Small intestine (tissue), 16 donors: ENCODE measurements at places on chromosomes 3 and 15.

- no peaks in the 10 kb centered on the region for H3K27me3 ChIP-seq
- no peak overlapping the region for H3K27ac ChIP-seq
- H3K4me3 ChIP-seq, result no peak overlapping the region
- DNase-seq, result no peak
These were observed 79.6 kb downstream of the RTP4 start for GRCh38 chr3:187447737-187448136.

GRCh38 chr3:126339466-126339865, 17.7 kb downstream of the KLF15 start:
- DNase-seq, result no peak
- H3K4me3 ChIP-seq, result no peak overlapping the region
- no peak overlapping the region for H3K27ac ChIP-seq
- H3K4me1 ChIP-seq, result no peaks in the 10 kb centered on the region
- no peaks in the 10 kb centered on the region for H3K27me3 ChIP-seq
- no peaks in the 10 kb centered on the region for H3K36me3 ChIP-seq

GRCh38 chr15:41019174-41019573, 65.9 kb downstream of the CHAC1 start:
- no peak overlapping the region for H3K27ac ChIP-seq
- H3K4me1 ChIP-seq, result peaks cover 3% of the 10 kb centered on the region
- no peaks in the 10 kb centered on the region for H3K27me3 ChIP-seq
- DNase-seq, result no peak

DNA sequence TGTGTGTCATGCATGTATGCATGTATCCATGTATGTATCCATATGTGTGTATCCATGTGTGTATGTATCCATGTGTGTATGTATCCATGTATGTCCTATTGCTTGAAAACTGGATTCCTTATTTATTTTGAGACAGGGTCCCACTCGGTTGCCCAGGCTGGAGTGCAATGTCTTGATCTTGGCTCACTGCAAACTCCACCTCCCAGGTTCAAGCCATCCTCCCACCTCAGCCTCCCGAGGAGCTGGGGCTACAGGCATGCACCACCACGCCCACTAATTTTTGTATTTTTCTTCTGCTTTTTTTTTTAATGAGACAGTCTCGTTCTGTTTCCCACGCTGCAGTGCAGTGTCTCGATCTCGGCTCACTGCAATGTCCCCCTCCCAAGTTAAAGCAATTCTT, 34.1 kb downstream of the MUC20 start:
- H3K4me3 ChIP-seq, result no peak overlapping the region
- peaks cover 16% of the 10 kb centered on the region for H3K27me3 ChIP-seq
- H3K27ac ChIP-seq, result no peak overlapping the region
- H3K4me1 ChIP-seq, result no peaks in the 10 kb centered on the region
- DNase-seq, result no peak

DNA sequence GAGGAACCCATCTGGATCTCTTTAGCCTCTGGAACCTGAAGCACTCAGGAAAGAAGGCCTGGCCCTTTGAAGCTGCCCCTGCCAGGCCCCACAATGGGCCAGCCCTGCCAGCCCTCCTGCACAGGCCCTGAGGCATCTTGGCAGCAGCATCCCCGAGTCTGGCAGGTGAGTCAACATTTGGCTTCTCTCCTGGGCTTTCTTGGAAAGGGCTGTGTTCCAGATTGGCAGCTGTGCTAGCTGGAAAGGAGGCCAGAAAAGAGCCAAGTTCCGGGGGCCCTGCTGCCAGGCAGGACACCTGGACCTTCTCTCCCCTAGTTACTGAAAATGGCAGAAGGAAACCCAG, 187.2 kb downstream of the SHQ1 start:
- no peaks in the 10 kb centered on the region for H3K36me3 ChIP-seq
- H3K27me3 ChIP-seq, result peaks cover under 1% of the 10 kb centered on the region
- no peak overlapping the region for H3K4me3 ChIP-seq

DNA sequence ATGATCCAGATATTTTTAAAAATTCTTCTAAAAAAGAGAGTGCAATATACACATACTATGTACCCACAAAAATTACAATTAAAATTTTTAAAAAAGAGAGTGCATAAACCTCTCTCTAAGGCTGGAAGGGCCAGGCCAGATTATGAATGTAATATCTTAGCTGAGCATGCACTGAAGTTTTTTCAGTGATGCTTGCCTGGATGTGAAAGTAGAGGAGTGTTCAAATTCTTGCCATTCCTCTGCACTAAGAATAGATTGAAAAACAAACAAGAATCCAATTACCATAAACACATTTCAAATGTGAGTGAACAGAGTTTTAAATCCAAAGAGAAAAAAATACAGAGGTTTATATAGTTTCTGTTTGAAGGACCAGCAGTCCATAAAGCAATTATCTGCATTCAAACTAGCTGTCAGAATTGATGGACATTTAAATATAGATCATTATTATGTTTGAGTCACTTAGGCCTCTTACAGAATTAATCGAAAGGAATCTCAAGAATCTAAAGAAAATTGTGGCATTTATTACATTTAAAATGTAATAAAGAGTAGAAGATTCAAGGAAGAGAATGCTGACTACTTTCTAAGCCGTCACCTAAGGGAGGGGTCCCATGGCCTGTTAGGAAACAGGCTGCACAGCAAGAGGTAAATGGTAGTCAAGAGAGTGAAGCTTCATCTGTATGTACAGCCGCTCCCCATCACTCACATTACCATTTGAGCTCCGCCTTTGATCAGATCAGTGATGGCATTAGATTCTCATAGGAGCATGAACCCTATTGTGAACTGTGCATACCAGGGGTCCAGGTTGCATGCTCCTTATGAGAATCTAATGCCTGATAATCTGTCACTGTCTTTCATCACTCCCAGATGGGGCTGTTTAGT, 159.3 kb upstream of the MDFIC2 start:
- no peak for DNase-seq
- H3K36me3 ChIP-seq, result no peaks in the 10 kb centered on the region
- H3K4me1 ChIP-seq, result no peaks in the 10 kb centered on the region

DNA sequence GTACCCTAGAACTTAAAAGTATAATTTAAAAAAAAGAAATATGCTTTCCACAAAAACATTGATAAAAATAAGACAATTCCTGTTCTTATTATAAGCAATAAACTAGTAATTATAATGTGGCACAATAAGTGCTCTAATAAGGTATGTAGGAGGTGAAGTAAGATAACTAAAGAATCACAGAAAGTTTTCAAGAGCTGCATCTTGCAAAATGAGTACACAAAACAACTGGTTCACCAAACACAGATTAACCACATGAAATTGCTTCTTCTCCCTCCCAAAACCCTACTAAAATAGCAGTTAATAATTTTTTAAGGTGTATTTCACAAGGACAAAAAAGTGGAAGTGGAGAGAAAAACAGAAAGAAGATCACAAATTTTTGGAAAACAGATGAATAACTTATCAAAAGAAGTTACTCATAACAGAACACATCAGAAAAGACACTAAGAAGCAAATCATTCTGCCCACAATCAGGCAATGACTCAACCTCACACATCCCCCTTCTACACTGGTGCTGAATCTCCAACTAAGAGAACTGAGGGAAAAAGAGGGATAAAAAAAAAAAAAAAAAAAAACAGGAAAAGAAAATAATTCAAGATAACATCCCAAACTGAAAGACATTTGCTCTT, 64.2 kb downstream of the TBC1D5 start:
- no peaks in the 10 kb centered on the region for H3K36me3 ChIP-seq
- no peaks in the 10 kb centered on the region for H3K27me3 ChIP-seq
- no peak for DNase-seq
- H3K4me3 ChIP-seq, result no peak overlapping the region

DNA sequence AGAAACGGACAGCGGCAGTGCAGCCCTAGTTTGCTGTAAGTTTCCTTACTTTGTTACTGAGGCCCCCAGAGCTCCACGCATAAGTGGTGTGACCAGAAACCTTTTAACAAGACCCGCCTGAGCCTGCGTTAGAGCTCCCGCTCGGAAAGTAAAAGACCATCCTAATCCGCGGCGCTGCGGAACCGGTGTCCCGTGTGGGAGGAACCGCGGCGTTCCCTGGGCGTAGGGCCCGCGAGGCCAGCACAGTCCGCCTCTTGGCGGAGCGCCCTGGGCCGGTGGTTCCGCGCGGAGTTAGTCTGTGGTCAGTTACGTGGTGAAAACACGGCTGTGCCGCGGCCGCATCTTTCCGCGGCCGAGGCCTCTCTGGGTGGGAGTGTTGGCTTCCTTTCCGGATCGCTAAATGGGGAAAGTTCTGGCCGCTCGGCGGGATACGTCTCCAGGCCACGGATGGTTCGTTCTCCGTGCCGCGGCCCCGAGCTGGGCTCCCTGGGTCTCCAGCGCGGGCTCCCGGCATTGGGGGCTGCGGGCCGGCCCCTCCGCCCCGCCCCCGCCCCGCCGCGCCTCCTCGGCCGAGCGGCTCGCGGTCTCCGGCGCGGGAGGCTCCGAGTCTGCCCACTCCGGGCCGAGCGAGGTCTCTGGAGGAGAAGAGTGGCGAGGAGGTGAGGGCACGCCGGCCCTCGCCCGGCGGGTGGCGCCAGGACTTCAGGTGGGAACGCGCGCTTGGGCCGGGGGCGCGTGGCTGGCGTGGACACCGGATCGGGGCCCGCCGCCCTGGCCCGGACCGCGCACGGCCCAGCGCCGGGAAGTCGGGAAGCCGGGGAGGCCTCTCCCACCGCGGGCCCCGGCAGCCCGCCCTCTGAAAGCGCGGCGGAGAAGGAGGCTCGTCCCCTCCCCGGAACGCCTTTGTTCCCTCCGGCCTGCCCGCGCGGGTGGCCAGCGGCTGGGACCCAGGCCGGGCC, 754 bp downstream of the B3GNT5 start:
- no peaks in the 10 kb centered on the region for H3K27me3 ChIP-seq
- H3K4me1 ChIP-seq, result peaks cover 21% of the 10 kb centered on the region
- H3K36me3 ChIP-seq, result no peaks in the 10 kb centered on the region
- H3K27ac ChIP-seq, result peak overlapping the region; percentile 99
- H3K4me3 ChIP-seq, result peak overlapping the region; percentile 84
- DNase-seq, result peak; percentile 77

DNA sequence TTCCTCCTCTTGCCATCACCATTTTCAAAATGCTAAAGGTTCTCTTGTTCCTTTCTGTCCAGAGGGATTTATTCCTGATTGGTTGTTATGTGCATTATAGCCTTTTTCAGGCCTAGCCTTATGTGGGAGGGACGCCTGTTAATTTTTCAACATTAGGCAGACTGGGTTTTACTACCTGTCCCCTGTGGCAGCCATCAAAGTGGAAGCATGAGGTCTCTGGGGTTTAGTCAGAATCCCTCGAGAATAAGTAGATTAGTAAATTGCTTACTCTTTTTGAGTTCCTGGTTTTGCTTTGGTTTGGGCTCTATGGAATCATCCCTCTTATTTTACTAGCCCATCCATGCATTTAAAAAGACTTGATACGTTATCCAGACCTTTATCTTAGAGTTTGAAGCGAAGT, 32.4 kb downstream of the PAK2 start:
- H3K4me3 ChIP-seq, result no peak overlapping the region
- DNase-seq, result no peak
- no peaks in the 10 kb centered on the region for H3K36me3 ChIP-seq
- H3K27ac ChIP-seq, result no peak overlapping the region
- no peaks in the 10 kb centered on the region for H3K27me3 ChIP-seq
- H3K4me1 ChIP-seq, result peaks cover 2% of the 10 kb centered on the region

DNA sequence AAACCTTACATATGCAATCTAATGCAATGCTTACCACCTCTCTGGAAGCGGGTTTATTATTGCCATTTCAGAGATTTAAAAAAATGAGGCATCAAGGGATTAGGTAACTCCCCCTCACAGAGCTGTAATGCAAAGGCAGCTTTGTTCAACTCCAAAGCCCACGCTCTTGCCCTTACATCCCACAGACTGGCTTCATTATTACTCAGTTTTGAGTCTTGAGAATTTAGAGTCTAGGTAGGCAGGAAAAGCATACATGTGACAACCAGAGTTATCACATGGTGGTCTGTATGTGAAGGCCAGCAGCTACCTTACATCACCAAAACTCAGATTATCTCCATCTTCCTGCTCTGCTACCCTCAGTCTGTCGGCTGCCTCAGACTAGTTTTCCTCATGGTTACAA, 326.9 kb downstream of the UACA start:
- H3K36me3 ChIP-seq, result no peaks in the 10 kb centered on the region
- H3K27me3 ChIP-seq, result no peaks in the 10 kb centered on the region
- H3K4me3 ChIP-seq, result no peak overlapping the region
- no peak for DNase-seq

- H3K4me1 ChIP-seq, result no peaks in the 10 kb centered on the region
- no peaks in the 10 kb centered on the region for H3K36me3 ChIP-seq
- H3K27ac ChIP-seq, result no peak overlapping the region
- no peaks in the 10 kb centered on the region for H3K27me3 ChIP-seq
- no peak overlapping the region for H3K4me3 ChIP-seq
- no peak for DNase-seq
These were observed 83.9 kb downstream of the HHLA2 start for GRCh38 chr3:108380128-108380795.

- H3K4me3 ChIP-seq, result no peak overlapping the region
- DNase-seq, result no peak
- H3K36me3 ChIP-seq, result no peaks in the 10 kb centered on the region
These were observed 48.9 kb upstream of the GMNC start for GRCh38 chr3:190911382-190911781.

GRCh38 chr15:35281515-35281914, 196.4 kb upstream of the NANOGP8 start:
- H3K4me1 ChIP-seq, result no peaks in the 10 kb centered on the region
- no peaks in the 10 kb centered on the region for H3K36me3 ChIP-seq
- no peak for DNase-seq
- H3K27ac ChIP-seq, result no peak overlapping the region
- H3K4me3 ChIP-seq, result no peak overlapping the region
- no peaks in the 10 kb centered on the region for H3K27me3 ChIP-seq

- no peaks in the 10 kb centered on the region for H3K4me1 ChIP-seq
- DNase-seq, result no peak
- H3K36me3 ChIP-seq, result no peaks in the 10 kb centered on the region
- H3K27ac ChIP-seq, result no peak overlapping the region
These were observed 195.9 kb upstream of the LRRN1 start for GRCh38 chr3:3603351-3603750.

- DNase-seq, result peak; percentile 55
- no peak overlapping the region for H3K27ac ChIP-seq
- no peaks in the 10 kb centered on the region for H3K27me3 ChIP-seq
- H3K4me1 ChIP-seq, result no peaks in the 10 kb centered on the region
- no peak overlapping the region for H3K4me3 ChIP-seq
These were observed 123.3 kb downstream of the XXYLT1 start for GRCh38 chr3:195147649-195148080.

DNA sequence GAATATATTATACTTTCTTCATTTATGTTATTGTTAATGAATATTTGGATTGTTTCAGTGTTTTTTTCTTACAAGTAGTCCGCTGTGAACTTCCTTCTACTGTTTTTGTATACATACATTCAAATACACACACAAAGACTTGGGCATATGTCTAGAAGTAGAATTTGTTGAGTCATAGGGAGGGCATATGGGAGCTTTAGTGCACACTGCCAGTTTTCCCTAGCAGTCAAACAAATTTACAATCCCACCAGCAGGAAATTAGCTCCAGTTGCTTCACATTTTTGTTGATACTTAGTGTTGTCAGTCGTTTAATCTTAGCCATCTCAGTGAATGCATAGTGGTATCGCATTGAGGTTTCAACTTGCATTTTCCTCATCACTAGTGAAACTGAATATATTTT, 492.3 kb downstream of the DIPK2A start:
- no peaks in the 10 kb centered on the region for H3K4me1 ChIP-seq
- DNase-seq, result no peak
- H3K27me3 ChIP-seq, result no peaks in the 10 kb centered on the region
- H3K36me3 ChIP-seq, result no peaks in the 10 kb centered on the region
